Kidney tubule cell (primary cell): ENCODE measurements at places on chromosomes 16 and 17.

- DNase-seq, result no peak
Measured at GRCh38 chr16:35363510-35363909, 1904.1 kb downstream of the TP53TG3F start.

DNA sequence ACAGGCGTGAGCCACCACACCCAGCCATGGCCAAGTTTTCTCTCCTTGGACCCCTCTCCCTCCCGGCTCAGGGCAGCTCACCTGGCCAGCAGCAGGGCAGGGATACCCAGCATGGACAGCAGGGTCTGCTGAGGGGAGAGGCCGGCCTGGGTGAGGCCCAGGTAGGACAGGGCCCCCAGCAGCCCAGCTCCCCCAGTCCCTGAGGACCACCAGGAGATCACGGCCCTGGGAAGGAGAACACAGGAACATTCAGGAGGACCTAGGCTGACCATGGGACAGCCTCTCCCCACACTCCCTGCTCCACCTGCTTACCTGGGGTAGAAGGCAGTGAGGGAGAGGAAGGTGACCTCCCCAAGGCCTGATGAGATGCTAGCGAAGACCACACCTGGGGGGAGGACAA, 5.6 kb downstream of the CLN3 start:
- no peak for DNase-seq

- DNase-seq, result no peak
Measured at GRCh38 chr17:80118601-80119270, 17.4 kb downstream of the GAA start.

GRCh38 chr17:66717641-66718058, 117.3 kb upstream of the CACNG5 start:
- peak; percentile 62 for DNase-seq
